ENCODE measurements at places on chromosomes 13 and 19. TPM values are rescaled to one million over a fixed set of nuclear protein-coding genes. Genes with fewer than 3 reads are reported as not detected.

GRCh38 chr19:2325281-2326046 is 2.9 kb downstream of the LSM7 start:
- no peak overlapping the region for H3K27ac ChIP-seq
- no peaks in the 10 kb centered on the region for H3K27me3 ChIP-seq
- H3K4me3 ChIP-seq: no peak overlapping the region
- H3K4me1 ChIP-seq: peaks cover 27% of the 10 kb centered on the region
- DNase-seq: no peak

GRCh38 chr13:18948012-18948663 is 233.5 kb downstream of the TUBA3C start:
- H3K4me3 ChIP-seq: no peak overlapping the region
- no peak for DNase-seq
- no peaks in the 10 kb centered on the region for H3K36me3 ChIP-seq

Gene CALM3
- total RNA-seq: 140 TPM

GRCh38 chr13:37701306-37701705 is 102.7 kb upstream of the POSTN start:
- H3K36me3 ChIP-seq: no peaks in the 10 kb centered on the region
- no peaks in the 10 kb centered on the region for H3K4me1 ChIP-seq
- no peaks in the 10 kb centered on the region for H3K27me3 ChIP-seq
- no peak overlapping the region for H3K4me3 ChIP-seq
- no peak overlapping the region for H3K27ac ChIP-seq

GRCh38 chr13:32116210-32116609 is 84.6 kb downstream of the FRY start:
- no peak overlapping the region for H3K4me3 ChIP-seq
- H3K36me3 ChIP-seq: no peaks in the 10 kb centered on the region
- H3K27ac ChIP-seq: no peak overlapping the region
- DNase-seq: no peak
- peaks cover 8% of the 10 kb centered on the region for H3K4me1 ChIP-seq

- H3K4me1 ChIP-seq: no peaks in the 10 kb centered on the region
- DNase-seq: no peak
- H3K27me3 ChIP-seq: no peaks in the 10 kb centered on the region
- H3K36me3 ChIP-seq: no peaks in the 10 kb centered on the region
- no peak overlapping the region for H3K4me3 ChIP-seq
Measured at GRCh38 chr19:28828276-28828870, 384.6 kb downstream of the UQCRFS1 start.

Gene CCDC169
- total RNA-seq: 0.38 TPM

Gene MCOLN1
- total RNA-seq: 14.0 TPM

Gene CLEC17A
- total RNA-seq: not detected

Measured in thyroid gland (tissue), 4 donors.